Mesothelial cell of epicardium (in vitro differentiated cells): ENCODE measurements at places on chromosomes 16 and 17.

DNA sequence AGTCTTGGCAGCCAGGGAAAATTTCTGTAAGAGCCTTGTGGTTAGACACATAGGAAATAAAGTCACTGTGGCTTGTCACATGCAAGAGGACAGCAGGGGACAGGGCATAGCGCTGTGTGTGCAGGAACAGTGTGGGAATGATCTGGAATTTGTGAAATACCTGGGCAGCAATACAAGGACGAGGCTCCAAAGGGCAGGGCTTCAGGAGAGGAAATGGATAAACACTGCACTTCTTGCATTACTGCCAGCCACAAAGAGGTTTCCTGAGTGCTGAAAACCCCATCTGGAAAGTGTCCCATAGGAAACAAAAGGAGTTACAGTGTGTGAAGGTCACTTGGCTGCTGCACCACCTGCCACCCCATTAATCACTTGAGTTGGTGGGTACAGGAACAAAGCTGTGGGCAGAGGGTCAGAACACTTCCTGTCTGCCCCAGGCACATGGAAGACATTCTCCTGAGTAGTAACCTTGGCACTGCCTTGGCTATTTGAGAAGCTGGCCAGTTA is 12.1 kb upstream of the HP start:
- no peaks in the 10 kb centered on the region for H3K4me1 ChIP-seq
- no peak overlapping the region for H3K4me3 ChIP-seq
- H3K27me3 ChIP-seq: no peaks in the 10 kb centered on the region
- DNase-seq: no peak
- H3K27ac ChIP-seq: no peak overlapping the region
- H3K36me3 ChIP-seq: peaks cover 6% of the 10 kb centered on the region

DNA sequence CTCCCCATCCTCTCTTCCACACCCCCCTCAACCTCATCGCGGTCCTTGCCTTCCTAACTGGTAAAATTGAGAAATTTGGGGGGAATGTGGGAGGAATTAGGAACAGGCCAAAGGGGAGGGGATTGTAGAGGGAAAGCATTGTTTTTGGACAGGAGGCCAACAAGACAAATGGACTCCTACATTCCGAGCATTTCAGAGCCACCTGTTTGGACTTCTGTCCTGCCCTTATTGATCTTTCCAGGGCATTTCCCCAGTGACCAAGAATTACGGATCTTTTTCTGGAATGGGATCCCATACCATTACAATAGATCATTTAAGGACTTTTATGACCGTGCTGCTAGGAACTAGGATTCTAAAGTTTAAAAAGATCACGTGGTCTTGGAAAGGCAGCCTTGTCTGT is 221.3 kb upstream of the ASIC2 start:
- no peaks in the 10 kb centered on the region for H3K27me3 ChIP-seq
- H3K36me3 ChIP-seq: no peaks in the 10 kb centered on the region
- no peak overlapping the region for H3K4me3 ChIP-seq
- no peak for DNase-seq
- no peak overlapping the region for H3K27ac ChIP-seq

- H3K4me1 ChIP-seq: peaks cover 6% of the 10 kb centered on the region
- DNase-seq: no peak
- no peaks in the 10 kb centered on the region for H3K36me3 ChIP-seq
- H3K27ac ChIP-seq: no peak overlapping the region
- H3K4me3 ChIP-seq: no peak overlapping the region
- H3K27me3 ChIP-seq: no peaks in the 10 kb centered on the region
These were observed 4.7 kb upstream of the CHD3 start for GRCh38 chr17:7883781-7884386.

DNA sequence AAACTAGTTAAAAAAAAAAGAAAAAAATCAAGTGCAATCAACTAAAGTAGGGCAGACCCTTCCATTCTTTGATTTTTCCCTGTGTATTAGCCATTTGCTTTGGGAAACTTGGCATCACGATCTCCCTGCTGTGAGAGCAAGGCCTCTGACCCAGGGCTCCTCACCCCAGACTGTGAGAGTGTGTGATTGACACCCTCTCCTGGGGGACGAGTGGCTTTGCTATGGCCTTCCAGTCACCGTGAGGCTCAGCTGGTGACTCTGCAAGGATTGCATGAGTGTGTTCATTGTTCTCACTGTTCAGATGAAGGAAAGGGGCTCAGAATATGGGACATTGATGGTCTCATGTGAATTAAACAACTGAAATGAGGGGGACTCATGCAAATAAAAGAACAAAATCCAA is 69.0 kb upstream of the BCAR1 start:
- DNase-seq: no peak
- H3K27ac ChIP-seq: no peak overlapping the region
- H3K4me1 ChIP-seq: peaks cover 12% of the 10 kb centered on the region
- no peaks in the 10 kb centered on the region for H3K27me3 ChIP-seq

- H3K27me3 ChIP-seq: no peaks in the 10 kb centered on the region
- DNase-seq: no peak
- no peak overlapping the region for H3K4me3 ChIP-seq
- H3K27ac ChIP-seq: no peak overlapping the region
These were observed 25.3 kb downstream of the XYLT1 start for GRCh38 chr16:17445421-17445820.

DNA sequence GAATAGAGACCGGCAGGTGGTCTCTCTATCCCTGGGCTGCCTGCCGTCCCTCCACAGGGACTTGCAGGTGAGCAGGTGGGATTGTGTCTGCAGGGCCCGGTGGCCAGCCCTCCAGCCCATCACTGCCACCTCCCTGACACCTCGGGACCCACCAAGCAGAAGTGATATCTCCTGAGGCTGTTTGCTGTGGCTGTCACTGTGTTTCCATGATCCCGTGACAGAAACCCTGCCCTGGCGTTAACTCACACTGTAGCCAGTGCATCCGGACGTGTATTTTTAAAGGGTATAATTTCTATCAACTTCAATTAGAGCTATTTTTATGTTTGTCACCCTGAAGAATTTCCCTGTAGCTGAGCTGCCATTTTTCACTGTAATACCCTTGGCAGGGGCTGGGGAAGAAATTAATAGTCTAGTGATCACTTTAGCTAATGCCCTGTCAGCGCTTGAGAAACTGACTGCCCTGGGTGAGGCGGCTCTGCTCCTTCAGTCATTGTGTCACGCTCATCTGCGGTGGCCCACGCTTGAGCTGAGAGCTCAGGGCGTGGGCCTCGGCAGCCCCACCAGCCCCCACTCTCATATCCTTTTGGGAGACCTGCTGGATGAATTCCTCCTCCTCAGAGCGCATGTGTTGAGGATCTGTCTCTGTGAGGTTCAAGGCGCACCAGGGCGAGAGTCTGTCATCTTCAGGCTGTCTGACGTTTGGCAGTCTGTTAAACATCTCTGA is 229.9 kb upstream of the CIBAR2 start:
- peaks cover 2% of the 10 kb centered on the region for H3K27me3 ChIP-seq
- no peak overlapping the region for H3K4me3 ChIP-seq

GRCh38 chr16:4871071-4871470 is 23.8 kb downstream of the UBN1 start:
- H3K27ac ChIP-seq: no peak overlapping the region
- DNase-seq: no peak
- peaks cover 3% of the 10 kb centered on the region for H3K4me1 ChIP-seq
- no peaks in the 10 kb centered on the region for H3K27me3 ChIP-seq
- H3K4me3 ChIP-seq: no peak overlapping the region
- H3K36me3 ChIP-seq: peaks cover 31% of the 10 kb centered on the region

- no peak overlapping the region for H3K27ac ChIP-seq
- peaks cover 6% of the 10 kb centered on the region for H3K27me3 ChIP-seq
- no peaks in the 10 kb centered on the region for H3K4me1 ChIP-seq
- no peaks in the 10 kb centered on the region for H3K36me3 ChIP-seq
- no peak overlapping the region for H3K4me3 ChIP-seq
These were observed 5.5 kb upstream of the ZG16B start for GRCh38 chr16:2824626-2825025.

GRCh38 chr17:31211352-31212012 is 85.6 kb downstream of the OMG start:
- no peak for DNase-seq
- peaks cover 2% of the 10 kb centered on the region for H3K36me3 ChIP-seq
- no peak overlapping the region for H3K27ac ChIP-seq
- H3K27me3 ChIP-seq: no peaks in the 10 kb centered on the region
- no peak overlapping the region for H3K4me3 ChIP-seq
- H3K4me1 ChIP-seq: no peaks in the 10 kb centered on the region

- H3K4me3 ChIP-seq: peak overlapping the region; percentile 22
- peak overlapping the region; percentile 13 for H3K27ac ChIP-seq
- no peak for DNase-seq
These were observed 145.5 kb upstream of the SOX9 start for GRCh38 chr17:71975331-71975801.

- H3K4me1 ChIP-seq: peaks cover 13% of the 10 kb centered on the region
- no peak for DNase-seq
- H3K4me3 ChIP-seq: no peak overlapping the region
- H3K27ac ChIP-seq: no peak overlapping the region
- no peaks in the 10 kb centered on the region for H3K36me3 ChIP-seq
These were observed 12.0 kb upstream of the SRRM2 start for GRCh38 chr16:2740476-2740875.

DNA sequence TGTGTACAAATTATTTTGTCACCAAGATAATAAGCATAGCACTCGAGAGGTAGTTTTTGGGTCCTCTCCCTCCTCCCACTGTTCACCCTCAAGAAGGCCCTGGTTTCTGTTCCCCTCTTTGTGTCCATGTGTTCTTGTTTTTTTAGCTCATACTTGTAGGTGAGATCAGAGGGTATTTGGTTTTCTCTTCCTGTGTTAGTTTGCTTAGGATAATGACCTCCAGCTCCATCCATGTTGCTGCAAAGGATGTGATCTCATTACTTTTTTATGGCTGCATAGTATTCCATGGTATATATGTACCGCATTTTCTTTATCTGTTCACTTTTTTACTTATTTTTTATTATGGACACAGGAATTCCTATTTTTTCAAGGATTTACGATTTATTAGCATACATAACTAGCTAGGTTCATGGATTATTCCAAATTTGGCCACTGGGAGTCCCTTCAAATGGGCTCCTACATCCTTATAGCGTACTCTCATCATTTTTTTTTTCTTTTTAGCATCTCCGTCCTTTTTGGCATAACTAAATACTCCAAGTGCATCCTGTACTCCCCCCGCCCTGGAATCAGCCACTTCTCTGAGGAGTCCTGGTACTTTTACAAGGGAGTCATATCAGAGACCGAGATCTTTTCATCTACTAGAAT is 7.3 kb downstream of the TADA2A start:
- H3K36me3 ChIP-seq: peaks cover 29% of the 10 kb centered on the region
- no peak overlapping the region for H3K27ac ChIP-seq
- no peaks in the 10 kb centered on the region for H3K4me1 ChIP-seq
- H3K4me3 ChIP-seq: no peak overlapping the region
- DNase-seq: no peak
- H3K27me3 ChIP-seq: no peaks in the 10 kb centered on the region
